Central memory CD4-positive, alpha-beta T cell (primary cell): ENCODE measurements at places on chromosomes 13 and 19.

DNA sequence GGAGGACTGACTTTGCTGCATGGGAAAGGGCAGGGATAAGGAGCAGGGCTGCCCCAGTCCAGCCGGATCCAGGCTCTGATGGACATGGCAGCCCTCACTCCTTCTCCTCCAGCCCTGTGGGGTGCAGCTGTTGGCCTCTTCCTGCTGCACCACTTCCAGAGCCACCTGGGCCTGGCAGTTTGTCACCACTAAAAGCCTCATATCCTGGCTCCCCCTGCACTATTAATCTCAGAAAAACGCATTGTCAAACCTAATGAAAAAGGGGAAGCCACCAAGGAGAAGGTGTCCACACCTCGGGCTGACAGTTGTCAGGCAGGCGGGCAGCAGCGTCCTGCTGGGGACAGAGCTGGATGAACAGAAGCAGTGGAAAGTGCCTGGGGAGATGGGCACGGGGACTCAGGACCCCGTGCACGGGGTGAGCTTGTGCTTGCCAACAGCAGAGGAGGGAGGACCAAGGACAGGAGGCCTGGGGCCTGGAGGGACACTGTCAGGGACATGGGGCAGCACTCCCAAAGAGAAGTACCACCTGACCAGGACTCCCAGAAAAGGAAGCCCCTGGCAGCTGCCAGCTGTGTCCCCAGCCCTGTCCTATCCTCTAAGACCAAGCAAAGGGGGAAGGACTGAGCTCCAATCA is 151.1 kb upstream of the TSHZ3 start:
- DNase-seq = no peak

- DNase-seq = no peak
Measured at GRCh38 chr19:4988770-4989251, 19.9 kb downstream of the KDM4B start.

- DNase-seq = no peak
Measured at GRCh38 chr19:3575260-3575741, 2.6 kb downstream of the HMG20B start.

- peak; percentile 66 for DNase-seq
Measured at GRCh38 chr19:46513461-46514236, 18.0 kb upstream of the PNMA8B start.

DNA sequence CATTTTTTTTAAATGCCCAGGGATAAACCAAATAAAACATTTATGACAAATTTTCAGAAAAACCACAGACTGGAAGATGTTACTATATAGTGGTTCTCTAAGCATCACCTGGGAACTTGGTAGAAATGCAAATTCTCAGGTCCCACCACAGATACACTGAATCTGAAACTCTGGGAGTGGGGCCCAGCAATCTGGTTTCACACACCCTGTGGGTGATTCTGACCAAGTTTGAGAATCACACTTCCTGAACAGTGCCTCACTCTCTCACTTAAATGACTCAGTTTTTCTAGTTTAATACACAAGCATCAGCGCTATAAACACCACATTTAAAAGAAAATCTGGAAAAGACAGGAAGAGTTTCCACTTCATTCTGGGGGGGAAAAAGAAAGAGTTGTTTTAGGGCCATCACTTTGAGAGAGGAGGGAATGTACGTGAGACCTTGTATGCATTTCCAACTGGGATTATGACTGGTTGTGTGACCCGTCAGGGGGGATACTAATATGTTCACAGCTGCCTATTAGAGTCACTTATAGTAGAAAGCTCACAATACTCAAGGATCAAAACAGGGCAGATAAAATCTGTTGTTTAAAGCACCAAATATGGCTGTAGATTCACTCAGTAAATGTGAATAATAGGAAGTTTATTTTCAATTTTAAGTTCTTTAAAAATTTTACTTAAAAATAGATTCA is 567.7 kb downstream of the GPC6 start:
- DNase-seq = no peak

DNA sequence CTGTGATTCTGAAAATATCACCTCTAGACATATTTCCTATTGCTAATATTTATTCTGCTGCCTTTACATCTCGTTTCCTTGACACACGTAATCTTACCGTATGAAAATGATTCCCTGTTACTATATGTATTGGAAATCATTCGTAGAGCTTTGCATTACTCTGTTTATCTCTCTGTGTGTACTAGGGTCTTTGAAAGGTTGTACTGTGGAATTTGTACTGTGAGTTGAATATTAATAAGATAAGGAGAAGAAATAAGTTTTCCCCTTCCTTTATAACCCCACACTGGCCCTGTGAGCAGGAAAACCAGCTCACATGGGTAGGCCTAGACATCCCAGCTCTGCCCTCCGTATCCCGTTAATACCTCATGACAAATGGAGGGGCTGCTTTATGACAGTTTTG is 354.9 kb downstream of the KLF5 start:
- DNase-seq = no peak

- DNase-seq = no peak
Measured at GRCh38 chr19:32580353-32580900, 563 bp upstream of the PDCD5 start.

DNA sequence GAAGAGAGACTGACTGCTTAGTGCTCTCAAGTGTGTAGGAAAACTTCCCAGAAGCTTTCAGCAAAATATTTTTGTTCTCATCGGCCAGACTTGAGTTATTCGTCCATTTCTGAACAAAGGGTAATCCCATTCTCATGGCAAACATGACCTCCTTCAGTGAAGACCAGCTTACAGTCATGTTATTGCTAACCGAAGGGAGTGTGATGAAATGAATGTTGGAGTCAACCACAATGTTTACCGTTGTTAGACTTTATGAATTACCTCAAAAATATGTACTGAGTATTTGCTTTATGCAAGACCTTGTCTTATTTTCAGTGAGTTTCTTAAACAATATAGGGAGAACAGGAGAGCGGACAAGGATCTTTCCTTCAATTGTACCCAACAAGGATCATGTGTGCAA is 228.6 kb downstream of the LMO7 start:
- no peak for DNase-seq

DNA sequence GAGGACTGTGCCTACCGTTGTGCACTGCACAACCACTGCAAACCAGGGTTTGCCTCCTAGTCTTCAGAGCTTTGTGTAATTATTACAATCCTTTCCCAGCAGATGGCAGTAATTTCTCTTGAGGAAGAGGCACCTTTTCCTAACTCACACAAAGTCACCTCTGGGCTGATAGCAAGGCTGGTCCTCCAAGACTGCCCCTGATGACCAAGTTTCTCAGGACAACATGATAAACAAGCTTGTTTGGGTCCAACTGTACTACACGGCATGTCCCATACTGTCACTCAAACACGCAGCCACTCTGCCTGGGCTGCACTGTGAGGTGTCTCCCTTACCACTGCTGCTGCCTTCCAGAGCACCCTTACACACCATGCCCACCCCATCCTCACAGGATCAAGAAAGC is 39.3 kb downstream of the RFXAP start:
- no peak for DNase-seq

GRCh38 chr13:111614009-111614408 is 293.6 kb downstream of the TEX29 start:
- DNase-seq = no peak

DNA sequence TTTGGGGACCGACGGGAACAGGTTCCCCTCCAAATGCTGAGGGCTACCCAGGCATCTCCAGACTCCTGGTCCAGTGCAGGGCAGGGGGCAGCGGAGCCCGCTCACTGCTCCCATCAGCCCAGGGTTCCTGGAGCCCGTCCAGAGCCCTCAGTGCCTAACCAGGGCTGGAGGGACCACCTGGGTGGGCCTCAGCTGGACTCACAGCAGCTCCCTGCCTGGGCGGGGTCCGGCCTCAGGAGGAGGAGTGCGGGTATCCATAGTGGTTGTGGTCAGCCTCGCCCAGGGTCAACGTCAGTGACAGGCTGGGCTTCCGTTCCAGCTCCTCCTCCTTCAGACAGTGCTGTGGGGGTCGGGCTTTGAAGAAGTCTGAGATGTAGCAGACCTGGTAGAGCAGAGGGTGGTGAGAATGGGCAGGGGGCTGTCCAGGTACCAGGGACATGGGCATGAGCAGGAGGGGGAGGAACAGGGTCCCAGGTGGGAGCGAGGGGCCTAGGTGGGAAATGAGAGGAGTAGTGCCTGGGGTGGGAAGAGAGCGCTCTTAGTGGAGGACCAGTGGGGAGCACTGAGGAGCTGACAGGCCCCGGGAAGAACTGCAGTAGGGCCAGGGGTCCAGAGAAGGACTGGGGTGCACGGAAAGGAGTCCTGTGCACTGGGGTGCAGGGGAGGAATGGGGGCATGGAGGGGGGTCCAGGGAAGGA is 9.9 kb downstream of the PLPP2 start:
- no peak for DNase-seq

DNA sequence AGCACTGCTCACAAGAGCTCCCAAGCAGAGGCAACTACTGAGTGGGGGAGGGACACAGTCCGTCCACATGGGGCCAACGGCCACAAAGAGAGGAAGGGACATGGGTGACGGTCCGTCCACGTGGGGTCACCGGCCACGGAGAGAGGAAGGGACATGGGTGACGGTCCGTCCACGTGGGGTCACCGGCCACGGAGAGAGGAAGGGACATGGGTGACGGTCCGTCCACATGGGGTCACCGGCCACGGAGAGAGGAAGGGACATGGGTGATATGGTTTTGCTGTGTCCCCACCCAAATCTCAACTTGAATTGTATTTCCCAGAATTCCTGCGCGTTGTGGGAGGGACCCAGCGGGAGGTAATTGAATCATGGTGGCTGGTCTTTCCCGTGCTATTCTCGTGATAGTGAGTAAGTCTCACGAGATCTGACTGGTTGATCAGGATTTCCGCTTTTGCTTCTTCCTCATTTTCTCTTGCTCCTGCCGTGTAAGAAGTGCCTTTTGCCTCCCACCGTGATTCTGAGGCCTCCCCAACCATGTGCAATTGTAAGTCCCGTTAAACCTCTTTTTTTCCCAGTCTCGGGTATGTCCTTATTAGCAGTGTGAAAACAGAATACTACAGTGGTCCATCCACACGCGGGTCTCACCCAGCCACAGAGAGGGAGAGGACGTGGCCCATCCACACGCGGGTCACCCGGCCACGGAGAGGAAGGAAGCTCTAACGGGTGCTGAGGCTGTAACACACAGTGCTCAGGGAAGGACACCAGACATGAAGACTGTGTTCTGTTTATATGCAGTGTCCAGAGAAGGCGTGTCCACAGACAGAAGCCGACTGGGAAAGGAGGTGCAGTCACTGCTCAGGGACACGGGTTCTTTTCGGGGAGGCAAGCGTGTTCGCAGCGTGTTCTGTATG is 48.5 kb downstream of the GAS6 start:
- peak; percentile 47 for DNase-seq

DNA sequence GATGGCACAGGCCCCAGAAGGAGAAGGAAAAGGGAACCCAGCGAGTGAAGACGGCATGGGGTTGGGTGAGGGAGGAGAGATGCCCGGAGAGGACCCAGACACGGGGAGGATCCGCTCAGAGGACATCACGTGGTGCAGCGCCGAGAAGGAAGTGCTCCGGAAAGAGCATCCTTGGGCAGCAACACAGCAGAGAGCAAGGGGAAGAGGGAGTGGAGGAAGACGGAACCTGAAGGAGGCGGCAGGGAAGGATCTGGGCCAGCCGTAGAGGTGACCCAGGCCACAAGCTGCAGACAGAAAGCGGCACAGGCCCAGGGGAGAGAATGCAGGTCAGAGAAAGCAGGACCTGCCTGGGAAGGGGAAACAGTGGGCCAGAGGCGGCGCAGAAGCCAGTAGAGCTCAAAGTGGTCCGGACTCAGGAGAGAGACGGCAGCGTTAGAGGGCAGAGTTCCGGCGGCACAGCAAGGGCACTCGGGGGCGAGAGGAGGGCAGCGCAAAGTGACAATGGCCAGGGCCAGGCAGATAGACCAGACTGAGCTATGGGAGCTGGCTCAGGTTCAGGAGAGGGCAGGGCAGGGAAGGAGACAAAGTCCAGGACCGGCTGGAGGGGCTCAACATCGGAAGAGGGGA is 1.1 kb downstream of the PPP1R12C start:
- peak; percentile 41 for DNase-seq

- DNase-seq = no peak
Measured at GRCh38 chr13:30253830-30254229, 53.5 kb downstream of the KATNAL1 start.

DNA sequence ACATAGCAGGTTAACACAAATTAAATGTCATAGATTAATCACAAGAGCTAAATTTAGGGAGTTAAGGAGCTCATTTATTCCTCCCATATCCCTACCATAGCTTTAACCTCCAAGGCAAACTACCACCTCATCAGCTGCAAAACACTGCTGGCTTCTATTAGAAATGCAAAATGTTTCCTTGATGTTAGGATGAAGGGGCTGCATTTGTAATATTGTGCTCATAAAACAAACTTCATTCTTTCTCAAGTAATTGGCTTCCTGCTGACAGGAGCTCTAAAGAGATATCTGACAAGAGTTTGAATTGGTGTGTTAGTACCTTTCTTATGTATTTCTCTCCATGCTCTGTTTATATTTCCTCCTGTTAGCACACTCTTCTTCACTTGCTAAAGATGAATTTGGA is 152.1 kb downstream of the OLFM4 start:
- DNase-seq = no peak

DNA sequence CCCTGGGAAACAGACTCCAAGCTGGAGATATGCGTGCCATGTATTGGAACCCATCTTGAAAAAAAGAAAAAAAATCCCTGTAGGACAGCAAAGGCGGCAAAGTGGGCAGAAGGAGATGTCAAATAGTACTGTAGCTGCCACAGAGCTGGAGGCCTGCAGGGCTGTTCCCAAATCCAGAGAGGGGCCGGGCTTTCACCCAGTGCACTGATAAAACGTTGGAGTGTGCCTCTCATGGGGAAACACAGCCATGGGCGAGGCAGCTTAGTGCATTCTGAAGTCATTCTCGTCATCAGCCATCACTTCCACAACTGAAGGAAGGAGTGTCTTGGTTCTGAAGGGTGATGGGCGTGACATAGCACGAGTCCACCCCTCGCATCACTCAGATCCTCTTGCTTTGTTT is 4.8 kb downstream of the SGCG start:
- no peak for DNase-seq

- DNase-seq = peak; percentile 50
Measured at GRCh38 chr19:13104360-13104847, 1.7 kb upstream of the LYL1 start.

DNA sequence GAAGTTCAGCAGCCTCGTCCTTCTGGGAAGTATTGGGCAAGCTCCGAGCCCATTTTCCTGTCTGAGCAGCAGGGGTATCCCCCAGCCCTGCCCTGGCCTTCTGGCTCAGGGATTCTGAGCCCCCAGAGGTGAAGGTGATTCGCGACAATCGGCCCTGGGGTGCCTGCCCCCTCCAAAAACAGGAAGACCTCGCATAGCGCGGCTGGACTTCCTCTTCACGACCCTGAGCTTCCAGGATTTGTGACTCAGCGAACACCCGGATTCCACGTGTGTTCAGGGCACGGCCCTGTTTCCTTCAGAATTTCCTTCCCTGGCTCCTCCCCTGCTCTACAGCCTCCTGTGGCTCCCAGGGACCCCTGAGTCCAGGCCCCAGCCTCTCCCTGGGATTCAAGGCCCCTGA is at the start of gene SEMA6B:
Gene SEMA6B, minus strand, starts transcription at position 116 of the 400 bp plus-strand sequence. CDS start 1,227 bp downstream, outside the sequence.
- no peak for DNase-seq

GRCh38 chr19:2289714-2290435 is 7.9 kb upstream of the PEAK3 start:
- peak; percentile 51 for DNase-seq

GRCh38 chr13:70844391-70845108 is 736.3 kb upstream of the KLHL1 start:
- DNase-seq = no peak
